ENCODE measurements at places on chromosomes 1 and 21.

DNA sequence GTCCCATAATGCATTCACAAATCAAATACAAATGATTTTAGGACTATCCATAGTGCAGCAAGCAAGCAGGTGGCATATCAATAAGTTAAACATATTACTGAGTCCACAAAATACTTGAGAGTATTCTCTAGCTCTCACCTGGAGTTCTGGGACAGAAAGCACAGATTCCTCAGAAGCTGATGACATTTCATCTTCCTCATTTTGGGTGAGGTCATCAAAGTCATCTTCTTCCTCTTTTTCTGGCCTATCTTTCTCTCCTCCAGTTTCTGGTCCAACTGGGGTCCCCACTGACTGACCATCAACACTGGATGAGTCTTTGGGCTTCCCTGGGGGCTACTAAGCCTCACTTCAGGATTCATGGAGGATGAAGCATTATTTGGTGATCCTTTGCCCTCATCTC, 38.9 kb downstream of the YY1AP1 start:
- no peak for DNase-seq

DNA sequence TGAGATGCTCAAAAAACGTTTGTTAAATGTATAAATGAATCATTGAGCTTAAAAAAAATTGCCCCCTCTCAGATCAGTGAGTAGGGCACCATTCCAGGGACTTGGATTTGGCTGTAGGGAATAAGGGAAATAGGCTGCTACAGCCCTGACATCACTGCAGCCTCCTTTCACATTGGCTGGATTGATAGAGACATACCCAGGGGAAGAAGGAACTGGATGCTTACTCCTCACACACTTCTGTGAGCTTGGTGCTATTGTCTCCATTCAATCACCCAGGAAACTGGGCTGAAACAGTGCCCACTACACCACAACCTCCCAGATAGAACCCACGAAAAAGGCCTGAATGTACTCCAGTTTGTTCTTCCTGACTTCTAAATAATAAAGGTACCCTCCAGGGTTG, 87.2 kb downstream of the TGFBR3 start:
- DNase-seq = no peak

DNA sequence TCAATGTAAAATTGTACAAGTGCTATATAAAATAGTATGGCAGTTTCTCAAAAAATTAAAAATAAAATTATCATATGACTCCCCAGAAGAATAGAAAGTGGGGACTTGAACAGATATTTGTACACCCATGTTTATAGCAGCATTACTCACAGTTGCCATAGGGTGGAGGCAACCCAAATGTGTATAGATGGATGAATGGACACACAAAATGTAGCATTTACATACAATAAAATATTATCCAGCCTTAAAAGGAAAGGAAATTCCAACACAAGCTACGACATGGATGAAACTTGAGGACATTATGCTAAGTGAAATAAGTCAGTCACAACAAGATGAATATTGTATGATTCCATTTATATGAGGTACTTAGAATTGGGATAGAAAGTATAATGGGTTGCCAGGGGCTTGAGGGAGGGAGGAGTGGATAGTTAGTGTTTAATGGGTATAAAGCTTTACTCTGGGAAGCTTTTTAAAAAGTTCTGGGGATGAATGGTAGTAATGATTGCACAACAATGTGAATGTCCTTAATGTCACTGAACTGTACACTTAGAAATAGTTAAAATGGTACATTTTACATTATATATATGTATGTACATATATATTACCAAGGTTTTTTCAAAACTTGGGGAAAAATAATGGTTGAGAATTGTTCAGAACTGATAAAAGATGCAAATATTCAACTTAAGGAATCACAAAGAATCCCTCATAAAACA, 53.0 kb upstream of the ADORA3 start:
- no peak for DNase-seq

- DNase-seq = no peak
These were observed 184.9 kb downstream of the NCAM2 start for GRCh38 chr21:21183092-21183491.

DNA sequence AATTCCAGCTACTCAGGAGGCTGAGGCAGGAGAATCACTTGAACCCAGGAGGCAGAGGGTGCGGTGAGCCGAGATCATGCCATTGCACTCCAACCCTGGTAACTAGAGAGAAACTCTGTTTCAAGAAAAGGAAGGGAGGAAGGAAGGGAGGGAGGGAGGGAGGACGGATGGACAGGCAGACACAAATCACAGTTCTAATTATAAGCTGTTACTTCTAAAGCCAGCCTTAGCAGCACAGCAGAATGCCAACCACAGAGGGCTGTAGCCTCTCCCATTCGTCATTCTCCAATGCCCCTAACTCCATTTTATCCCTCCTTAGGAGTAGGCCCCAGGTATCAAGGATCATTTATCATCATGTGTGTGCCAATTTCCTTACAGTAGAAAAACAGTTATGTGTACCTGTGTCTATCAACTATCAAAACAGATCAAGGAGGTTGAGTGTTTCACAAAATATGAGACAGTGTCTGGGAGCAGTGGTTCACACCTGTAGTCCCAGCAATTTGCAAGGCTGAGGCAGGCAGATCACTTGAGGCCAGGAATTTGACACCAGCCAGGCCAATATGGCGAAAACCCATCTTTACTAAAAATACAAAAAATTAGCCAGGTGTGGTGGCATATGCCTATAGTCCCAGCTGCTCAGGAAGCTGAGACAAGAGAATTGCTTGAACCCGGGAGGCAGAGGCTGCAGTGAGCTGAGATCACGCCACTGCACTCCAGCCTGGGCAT, 19.1 kb downstream of the USP48 start:
- DNase-seq = no peak
